NT2/D1 (cell line): ENCODE measurements at places on chromosomes 4 and X.

DNA sequence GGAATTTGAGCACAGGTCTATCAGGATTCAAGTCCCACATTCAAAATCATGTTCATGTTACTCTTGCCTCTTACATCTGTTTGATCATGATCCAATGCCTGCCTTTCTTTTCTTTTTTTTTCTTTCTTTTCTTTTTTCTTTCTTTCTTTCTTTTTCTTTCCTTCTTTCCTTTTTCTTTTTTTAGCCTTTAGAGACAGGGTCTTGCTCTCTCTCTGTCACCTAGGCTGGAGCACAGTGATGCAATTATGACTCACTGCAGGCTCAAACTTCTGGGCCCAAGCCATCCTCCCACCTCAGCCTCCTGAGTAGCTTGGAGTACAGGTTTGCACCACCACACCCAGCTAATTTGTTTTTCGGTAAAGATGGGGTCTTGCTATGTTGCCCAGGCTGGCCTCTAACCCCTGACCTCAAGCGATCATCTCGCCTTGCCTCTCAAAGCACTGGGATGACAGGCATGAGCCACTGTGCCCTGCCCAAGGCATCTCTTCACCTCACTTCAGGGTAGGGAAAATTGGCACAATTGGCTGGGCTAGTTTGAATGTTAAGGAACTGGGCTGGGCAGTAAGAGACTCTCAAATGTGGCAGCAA, 359.2 kb downstream of the FBXW7 start:
- no peak for DNase-seq

- no peak for DNase-seq
These were observed 46.7 kb upstream of the TEX13A start for GRCh38 chrX:105267167-105267566.

- DNase-seq: peak; percentile 51
These were observed 432.2 kb downstream of the SMARCA1 start for GRCh38 chrX:129091097-129091496.

GRCh38 chrX:77597090-77597489, 149.9 kb downstream of the FGF16 start:
- DNase-seq: no peak

GRCh38 chr4:41655177-41655576, 93.3 kb downstream of the PHOX2B start:
- no peak for DNase-seq

DNA sequence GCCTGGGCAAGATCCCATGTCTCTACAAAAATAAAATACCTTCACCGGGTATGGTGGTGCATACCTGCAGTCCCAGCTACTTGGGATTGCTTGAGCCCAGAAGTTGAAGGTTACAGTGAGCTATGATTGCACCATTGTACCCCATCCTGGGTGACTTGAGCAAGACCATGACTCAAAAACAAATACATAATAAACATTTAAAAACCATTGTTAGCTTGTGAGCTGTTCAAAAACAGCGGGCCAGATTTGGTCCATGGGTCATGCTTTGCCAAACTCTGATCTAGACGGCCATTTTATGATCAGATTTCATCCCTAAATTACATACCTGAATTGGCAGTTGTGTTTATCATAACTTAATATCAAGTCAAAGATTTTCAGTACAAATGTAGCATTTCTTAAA, 76.0 kb upstream of the GPM6B start:
- DNase-seq: no peak

DNA sequence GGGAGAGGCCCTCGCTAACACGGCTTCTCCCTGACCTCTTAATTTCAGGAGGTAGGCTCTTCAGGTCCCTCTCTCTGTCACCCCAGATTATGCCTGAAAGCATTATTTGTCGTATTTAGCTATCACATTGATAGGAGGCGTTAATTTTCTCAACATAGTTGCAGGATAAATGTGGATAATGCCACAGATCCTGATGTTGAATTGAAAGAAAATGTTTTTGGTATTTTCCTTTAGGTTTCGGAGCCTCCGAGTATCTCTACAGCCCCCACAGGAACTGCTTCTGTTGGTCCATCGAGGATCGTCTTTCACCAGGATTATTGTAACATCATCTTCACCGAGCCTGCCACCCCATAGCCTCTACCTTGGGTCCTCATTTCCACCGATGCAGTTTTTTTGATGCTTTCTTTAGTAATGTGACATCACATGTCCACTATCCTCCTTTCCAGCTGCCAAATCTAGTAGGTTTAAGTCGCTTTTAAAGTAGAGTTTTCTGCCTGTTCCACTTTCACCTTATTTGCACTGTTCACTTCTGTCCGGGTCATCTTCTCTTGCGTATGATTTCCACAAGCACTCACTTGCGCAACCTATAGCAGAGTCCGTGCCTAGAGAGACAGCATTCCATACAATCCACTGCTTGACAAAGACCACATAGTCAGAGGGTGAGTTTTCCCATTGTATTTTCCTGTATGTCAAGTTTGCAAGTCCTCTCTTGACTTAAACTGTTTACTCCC, 665 bp downstream of the TIGD2 start:
- DNase-seq: no peak

DNA sequence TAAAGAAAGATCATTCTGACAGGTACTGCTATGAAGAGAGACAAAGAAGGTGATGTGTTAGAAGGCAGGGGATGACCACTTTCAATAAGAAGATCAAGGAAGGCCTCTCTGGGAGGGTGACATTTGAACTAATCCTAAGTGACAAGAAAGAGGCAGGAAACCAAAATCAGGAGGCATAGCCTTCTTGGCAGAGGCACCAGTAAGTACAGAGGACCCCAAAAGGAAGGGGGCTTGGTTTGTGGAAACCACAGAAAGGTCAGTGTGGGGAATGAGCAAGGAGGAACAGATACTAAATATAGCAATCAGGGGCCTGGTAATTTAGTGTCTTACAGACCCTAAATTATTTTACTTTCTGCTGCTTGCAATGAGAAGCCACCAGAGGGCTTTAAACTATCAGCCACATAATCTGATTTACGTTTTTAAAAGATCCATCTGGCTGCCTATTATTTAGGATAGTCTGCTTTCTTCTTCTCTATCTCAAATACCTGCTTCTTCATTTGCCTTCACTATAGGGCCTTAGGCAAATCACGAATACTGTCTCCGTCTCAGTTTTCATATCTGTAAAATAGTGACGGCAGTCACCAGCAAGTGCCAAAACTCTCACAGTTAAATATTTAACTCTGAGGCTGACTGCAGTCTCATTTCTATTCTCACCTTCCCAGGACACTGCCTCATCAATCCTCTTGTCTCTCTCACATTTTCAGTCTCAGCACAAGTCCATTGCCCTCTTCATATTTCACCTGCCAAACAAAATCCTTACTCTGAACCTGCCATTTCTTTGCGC, 16.7 kb downstream of the NR3C2 start:
- DNase-seq: no peak

- DNase-seq: no peak
These were observed 1.1 kb downstream of the MECP2 start for GRCh38 chrX:154096140-154097002.

GRCh38 chrX:86263526-86263925, 115.3 kb downstream of the DACH2 start:
- DNase-seq: peak; percentile 62

DNA sequence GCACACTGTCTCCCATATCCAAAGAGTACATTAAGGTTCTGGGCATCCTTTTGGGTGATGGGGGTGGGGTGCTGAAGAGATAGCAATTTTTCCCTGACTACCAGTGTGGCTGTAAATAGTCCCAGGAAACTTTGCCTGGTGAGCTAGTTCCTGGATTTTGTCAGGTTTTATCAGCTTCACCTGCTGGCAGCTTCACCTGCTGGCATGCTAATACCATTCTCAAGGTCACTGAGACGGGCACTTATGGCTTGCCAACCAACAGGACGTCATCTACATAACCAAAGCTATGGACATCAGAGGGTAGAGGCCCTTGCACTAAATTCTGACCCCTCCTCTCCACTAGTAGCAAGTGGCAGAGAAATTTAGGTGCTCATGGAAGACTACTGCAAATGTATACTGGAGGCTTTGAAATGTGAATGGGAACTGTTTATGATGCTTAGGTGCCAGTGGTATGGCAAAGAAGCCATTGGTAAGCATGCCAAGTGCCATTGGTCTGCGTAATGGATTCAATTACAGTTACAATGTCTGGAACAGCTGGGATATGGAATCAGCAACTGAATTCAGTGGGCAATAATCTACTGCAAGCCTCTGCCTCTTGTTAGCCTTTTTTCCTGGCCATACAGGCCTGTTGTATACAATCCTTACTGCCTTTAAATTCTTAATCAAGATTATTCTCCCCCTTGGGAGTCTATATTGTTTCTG, 71.6 kb upstream of the SH3RF1 start:
- DNase-seq: no peak

GRCh38 chr4:8372506-8372905, 68.0 kb downstream of the ACOX3 start:
- DNase-seq: no peak
